ENCODE measurements at places on chromosomes 4 and X.

DNA sequence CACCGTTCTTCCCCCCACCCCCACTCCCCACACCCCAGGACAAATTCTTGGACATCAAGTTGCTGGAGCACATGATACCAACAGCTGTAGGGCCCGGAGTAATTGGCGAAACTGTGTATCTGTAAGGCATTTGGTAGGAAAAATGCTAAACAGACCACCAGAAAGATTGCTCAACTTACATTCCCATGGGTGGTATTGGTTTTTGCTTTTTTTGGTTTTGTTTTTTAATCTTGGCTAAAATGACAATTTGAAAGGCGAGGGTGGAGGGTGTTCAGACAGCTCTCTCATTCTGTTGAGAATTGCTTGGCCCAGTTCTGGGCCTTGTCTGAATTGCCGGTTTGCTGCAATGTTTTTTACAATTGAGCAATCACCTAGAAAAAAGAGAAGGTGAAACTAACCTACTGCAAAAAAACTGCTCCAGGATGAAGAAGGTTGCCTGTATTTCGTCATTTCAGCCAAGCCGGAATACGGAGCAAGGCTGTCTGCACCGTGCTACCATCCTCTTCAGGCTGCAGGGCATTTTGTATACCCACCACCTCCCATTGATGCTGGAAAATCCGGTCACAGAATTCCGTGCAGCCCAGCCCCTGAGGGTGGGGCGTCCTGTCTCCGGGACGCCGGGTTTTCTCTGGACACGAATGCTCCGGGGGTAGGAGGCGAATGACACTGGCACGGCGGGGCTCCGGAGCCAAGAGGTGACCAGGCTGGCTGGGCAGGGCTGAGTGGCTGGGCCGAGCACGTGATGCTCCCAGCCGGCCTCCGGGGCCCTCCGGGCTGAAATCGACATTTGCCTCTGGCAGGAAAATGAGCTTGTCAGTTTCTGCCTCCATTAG, at the start of gene CLCN4:
Gene CLCN4 (plus strand): TSS at position 777 of the 833 bp plus-strand sequence. CDS start 28,058 bp downstream, outside the sequence.
- DNase-seq = no peak

DNA sequence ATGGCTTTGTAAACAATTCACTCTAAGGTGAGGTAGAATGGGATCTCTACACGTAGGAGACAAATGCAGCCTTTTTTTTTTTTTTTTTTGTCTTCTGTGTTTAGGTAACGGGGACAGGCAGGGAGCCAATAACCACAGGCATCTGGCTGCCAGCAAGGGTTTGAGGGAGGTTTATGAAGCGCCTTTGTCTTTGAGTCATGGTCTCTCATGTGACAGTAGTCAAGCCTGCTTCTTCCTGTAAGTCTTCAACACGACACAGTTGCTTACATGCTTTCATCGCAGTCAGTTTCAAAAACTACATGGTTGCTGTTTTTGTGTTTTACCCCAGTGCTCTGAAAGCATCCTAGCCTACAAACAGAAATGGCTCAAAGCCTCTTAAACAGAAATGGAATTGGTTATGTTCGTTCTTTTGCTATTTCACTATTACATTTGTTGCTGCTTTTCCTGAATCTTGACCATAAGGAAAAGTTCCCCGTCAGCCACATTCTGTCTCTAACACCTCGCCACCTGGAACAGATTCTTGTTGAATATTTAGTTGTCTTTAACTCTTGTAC, 127.8 kb upstream of the METTL14 start:
- DNase-seq = no peak

- no peak for DNase-seq
These were observed 3.4 kb downstream of the ARX start for GRCh38 chrX:25012433-25012735.

DNA sequence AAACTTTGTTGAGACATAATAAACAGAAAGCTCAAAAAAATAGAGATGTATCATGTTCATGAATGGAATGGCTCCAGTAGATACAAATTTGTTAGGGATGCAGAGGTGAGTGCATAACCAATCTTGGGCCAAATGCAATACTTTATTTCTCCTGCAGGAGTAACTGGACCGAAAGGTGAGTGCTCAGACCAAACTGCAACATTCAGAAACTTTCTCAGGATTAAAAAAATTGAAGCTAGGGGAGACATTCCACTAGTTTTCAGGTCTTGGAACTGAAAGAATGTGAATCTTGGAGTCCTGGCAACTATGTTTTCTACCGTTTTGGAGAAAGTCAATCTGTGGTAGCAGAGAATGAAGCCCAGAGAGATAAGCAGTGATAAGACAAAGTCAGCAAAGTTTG, 21.2 kb upstream of the LCORL start:
- DNase-seq = no peak

Data from CD4-positive, alpha-beta T cell treated with Interferon gamma for 1 hour (primary cell).